ENCODE measurements at places on chromosomes 1 and 21. TPM values are rescaled to one million over a fixed set of nuclear protein-coding genes. Genes with fewer than 3 reads are reported as not detected.

Gene UBL4B
- not detected for total RNA-seq

Gene TIE1
- 62.3 TPM for total RNA-seq

Gene OLFML3
- total RNA-seq = 80.7 TPM

Gene TENT5C
- 13.3 TPM for total RNA-seq

Gene CR1L
- not detected for total RNA-seq

Gene SYNC
- total RNA-seq = 71.8 TPM

Gene S1PR1
- 28.9 TPM for total RNA-seq

Gene ACTN2
- 1,156 TPM for total RNA-seq

Gene NOTCH2
- total RNA-seq = 133 TPM
